ENCODE measurements at places on chromosomes 12 and 14. TPM values are rescaled to one million over a fixed set of nuclear protein-coding genes. Genes with fewer than 3 reads are reported as not detected.

The PTGR2 gene
- total RNA-seq, result 6.2 TPM

The PAX9 gene
- not detected for total RNA-seq

The CSRP2 gene
- total RNA-seq, result 76.4 TPM

The PDE6H gene
- total RNA-seq, result not detected

The MGP gene
- total RNA-seq, result not detected

The IAPP gene
- total RNA-seq, result not detected

- DNase-seq, result peak; percentile 68
Measured at GRCh38 chr12:22046090-22046967, at the start of gene CMAS. Gene CMAS, plus strand, starts transcription at chr12:22046218. Its CDS starts 86 bp downstream, at chr12:22046304.

- DNase-seq, result no peak
Measured at GRCh38 chr14:93917141-93917540, 10.0 kb upstream of the FAM181A start.

DNA sequence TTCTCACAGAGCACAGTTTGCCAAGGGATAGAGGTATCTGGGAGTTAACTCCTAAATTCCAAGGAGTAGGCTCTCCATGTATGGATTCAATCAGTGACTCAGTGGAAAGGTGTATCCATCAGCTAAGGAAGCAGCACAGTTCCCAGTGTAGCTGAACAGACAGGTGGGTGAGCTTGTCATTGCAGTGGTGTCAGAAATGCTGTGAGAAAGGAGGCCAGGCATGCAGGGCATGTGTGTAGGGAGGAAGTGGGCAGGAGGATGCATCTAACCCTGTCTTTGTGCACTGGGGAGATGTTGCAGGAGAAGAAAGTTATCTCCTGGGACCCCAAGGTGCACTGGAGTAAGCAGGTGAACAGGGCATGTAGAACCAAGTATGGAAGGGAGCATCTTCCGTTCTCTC lies 539.0 kb downstream of the VRK1 start:
- no peak for DNase-seq

DNA sequence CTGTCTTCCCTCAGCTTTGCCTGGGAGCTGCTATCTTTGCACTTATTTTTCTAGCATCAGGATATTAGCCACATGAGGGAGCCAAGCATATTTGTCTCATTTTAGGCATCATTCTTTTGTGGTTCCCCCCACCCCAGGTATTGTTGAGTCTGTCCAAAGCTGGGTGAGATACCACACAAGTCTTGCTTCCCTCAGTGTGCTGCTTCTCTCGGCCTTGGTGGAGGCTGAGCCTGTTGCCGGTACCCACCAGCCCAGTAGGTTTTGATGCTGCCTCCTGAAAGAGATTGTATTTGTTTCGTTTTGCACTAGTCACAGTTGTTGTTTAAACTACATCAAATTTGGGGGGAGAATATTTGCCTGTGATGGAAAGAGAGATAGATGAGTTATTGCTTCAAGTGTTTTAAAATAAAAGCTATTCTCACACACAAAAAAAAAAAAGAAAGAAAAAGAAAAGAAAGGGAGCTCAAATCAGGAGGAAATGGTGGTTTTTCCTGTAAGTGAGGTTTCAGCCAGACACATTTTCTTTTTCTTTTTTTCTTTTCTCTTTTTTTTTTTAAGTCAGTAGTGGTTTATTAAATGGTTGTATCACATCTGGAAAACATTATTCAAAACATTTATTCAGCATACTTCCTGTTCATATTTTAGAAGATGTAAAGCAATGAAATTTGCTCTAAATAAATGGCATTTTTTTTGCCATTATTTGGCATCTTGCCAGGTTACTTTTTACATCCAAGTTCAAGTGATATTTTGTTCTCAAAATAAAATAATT lies 58.5 kb downstream of the SLC4A8 start:
- DNase-seq, result no peak

- DNase-seq, result no peak
Measured at GRCh38 chr12:53664191-53664590, 11.7 kb downstream of the ATP5MC2 start.

DNA sequence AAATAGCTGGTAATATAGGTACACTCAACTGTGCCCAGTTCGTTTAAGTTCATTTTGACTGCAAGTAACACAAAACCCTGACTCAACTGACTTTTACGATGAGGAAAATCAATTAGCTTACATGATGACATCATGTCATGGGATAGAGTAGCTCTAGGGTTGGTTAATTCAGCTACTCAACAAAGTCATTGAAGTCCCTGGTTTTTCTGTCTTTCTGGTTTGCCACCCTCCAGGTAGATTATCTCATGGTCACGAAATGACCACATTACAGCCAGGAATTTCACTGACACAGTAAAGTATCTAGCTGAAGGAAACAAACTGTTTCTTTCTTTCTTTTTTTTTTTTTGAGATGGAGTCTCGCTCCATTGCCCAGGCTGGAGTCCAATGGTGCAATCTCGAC lies 68.5 kb upstream of the FUT8 start:
- no peak for DNase-seq

DNA sequence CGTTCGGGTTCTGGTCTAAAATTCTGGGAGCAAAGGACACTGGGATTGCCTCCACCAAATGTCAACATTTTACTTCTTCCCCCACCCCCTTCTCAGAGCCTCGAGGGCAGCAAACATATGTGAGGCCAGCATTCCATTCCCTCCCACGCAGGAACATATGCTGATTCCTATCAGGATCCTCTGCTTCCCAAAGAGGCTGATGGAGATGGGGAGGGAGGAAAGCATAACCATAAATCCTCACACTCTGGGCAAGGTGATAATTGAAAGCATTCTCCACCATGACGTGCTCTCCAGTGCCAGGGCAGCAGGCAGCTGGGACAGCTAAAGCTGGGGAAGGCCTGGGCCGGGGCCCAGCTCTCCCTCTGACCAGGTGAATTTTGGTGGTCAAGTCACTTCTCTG lies 395.0 kb downstream of the ZFP36L1 start:
- no peak for DNase-seq

GRCh38 chr12:106032623-106032925 lies 106.2 kb downstream of the NUAK1 start:
- no peak for DNase-seq

GRCh38 chr14:68577802-68578541 lies 214.9 kb downstream of the ZFP36L1 start:
- DNase-seq, result no peak

DNA sequence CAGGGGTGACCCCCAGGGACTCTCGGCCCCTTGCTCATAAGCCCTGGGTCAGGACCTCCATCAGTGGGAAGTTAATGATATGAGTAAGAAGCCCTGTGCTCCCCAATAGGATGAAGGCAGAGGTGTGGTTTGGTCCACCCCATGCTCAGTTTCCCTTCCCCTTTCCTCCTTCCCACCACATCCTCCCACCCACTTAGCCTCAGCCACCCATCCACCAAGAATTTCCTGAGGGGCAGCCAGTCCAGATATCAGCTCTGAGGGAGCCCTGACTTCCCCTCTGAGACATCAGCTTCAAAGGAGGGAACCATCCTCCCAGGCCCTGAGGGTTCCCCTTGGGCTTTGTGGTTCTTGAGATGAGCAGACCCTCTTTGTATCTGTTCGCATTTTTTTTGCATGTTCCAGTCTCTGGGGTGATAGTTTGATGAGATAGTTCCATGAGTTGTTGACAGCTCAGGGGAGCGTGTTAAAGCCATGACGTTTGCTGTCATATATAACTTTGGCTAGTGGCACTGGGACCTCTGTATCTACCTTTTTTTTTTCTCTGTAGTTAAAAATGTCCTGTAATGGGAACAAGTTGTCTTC lies 71.2 kb downstream of the LGMN start:
- DNase-seq, result no peak

- DNase-seq, result no peak
Measured at GRCh38 chr12:100058482-100059029, 73.8 kb upstream of the ANKS1B start.

DNA sequence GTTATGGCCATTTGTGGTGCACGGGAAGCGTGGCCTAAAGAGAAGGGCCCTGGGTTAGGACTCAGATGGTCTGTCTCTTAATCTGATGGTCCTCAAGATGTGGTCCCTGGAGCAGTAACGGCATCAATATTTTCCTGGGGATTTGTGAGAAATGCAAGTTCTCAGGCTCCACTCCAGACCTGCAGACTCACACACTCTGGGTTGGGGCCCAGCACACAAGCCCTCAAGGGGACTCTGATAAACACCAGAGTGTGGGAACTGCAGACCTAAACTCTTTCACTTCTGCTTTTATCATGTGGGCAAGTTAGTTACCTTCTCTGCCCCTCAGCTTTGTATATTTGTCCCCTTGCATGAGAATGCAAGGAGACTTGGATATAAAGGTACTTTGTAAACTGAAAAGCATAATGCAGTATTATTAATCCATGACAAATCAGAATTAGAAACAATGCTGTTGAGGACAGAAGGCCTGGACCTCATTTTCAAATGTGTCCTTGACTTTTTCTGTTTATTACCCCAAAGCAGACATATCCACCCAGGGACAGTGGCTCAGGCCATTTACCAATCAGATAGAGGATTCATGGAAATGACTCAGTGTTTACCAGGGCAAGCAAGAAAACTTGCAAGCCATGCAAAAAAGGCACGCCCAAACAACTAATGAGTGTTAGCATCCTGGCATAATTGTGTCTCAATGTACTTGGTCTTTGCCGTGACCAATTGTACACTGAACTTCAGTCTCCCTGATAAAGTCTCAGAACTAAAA lies 157.0 kb downstream of the ASCL1 start:
- no peak for DNase-seq

- no peak for DNase-seq
Measured at GRCh38 chr12:21528953-21529352, 2.9 kb downstream of the SPX start.

GRCh38 chr12:26691234-26691970 lies 141.6 kb downstream of the ITPR2 start:
- no peak for DNase-seq

- DNase-seq, result no peak
Measured at GRCh38 chr12:120962532-120963020, 15.8 kb upstream of the HNF1A start.

All from neural crest cell (in vitro differentiated cells).